Left cardiac atrium (tissue), 4 donors: ENCODE measurements at places on chromosomes 1 and 21.
A peak's percentile ranks its signal among the peaks of the same experiment; 100 is the strongest.

- no peak for DNase-seq
Observed at GRCh38 chr1:54553602-54554313, 5.7 kb downstream of the ACOT11 start.

DNA sequence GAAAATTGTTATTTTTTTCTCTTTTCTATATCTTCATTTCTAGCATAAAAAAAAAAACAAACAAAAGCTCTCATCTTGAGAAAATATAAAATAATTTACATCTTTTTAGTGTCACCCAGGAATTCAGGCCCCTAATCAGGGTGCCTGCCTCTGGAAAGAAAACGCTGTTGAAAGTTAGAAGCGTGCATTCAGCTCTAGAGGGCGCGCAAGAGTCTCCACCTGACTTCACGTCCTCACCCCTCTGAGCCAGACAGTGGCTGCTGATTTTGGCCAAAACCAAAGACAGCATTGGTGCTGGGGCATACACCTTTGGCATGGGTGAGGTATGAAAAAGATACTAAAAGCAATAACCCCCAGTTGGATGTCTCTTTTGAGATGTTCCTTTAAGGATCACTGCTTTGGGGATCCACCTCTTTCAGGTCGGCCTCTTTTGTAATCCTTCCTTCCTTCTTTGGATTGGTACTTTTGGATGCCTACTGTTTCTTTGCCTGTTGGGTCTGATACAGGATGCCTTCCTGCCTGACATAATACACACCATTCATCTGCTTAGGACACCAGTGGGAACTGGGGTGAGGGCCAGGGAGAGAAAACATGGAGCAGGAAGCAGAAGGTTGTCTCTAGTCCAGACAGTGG is 77.6 kb upstream of the CHRM3 start:
- no peak for DNase-seq

DNA sequence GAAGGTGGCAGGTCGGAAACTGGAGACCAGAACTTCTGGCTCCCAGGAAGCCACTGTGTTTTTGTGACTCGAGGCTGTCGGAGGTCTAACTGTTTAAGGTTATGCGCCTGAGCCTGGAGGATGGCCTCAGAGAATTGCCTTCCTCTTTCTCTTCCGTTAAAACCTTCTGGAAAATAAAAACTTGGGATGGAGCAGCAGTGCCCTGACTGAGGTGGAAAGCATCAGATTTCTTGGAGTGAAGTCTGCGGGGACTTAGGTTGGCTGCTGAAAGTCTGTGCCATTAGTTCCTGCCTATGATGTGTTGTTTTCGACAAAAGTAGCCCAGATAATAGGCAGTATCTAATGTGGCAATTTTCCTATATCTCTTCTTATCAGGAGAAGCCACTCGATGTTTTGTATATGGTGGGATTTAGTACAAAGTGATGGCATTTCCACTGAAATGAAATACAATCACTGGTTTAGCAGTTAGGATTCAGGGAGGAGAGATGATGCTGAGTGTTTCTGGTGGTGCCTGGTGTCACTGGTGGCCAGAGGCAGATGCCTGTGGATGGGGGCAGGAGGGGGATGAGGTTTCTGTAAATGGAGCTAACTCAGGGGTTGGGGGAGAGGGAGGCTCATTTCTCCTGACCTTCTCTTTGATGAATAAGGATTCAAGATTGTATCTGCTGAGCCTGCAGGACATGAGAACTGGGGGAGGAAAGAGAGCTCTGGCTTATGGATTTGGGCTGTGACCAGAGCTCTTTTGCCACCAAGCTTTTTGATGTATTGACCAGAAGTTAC is 150.8 kb downstream of the CAMTA1 start:
- no peak for DNase-seq

DNA sequence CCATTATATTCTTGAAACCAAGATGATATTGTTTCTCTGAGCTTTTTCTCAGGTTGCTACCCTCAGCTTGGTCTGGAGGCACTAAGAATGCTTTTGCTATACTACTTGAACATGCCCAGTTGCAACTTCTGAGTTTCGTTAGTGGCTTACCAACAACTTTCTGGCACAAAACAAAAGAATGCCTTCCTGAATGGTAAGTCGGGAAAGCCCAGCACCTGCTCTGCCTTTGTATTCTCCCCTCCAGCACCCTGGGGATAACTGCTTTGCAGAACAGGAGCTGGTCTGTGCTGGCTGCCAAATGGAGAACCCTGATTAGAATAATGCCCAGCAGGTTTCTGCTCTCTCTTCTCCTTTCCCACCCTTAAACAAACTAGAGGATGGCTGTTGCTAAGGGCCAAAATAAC is 149.3 kb downstream of the TGFB2 start:
- DNase-seq: no peak

DNA sequence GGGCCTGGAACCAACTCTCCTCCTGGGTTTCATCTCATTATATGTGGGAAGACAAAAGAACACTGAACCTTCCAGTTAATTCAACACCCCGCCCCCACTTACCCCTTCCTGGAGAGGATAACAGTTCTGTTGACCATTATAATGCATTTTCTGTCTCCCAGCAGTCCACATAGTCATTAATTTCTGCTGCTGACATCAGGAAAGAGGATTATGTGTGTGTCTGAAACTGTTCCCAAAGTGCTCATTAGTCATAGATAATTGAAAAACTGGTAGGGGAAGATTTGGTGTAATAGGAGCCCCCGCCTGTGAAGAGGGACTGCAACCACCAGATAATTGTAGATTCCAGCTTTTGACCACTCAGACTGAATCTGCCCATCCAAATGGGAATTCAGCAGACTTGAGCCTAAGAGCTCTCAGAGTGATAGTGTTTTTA is 208.7 kb downstream of the FGGY start:
- DNase-seq: no peak

DNA sequence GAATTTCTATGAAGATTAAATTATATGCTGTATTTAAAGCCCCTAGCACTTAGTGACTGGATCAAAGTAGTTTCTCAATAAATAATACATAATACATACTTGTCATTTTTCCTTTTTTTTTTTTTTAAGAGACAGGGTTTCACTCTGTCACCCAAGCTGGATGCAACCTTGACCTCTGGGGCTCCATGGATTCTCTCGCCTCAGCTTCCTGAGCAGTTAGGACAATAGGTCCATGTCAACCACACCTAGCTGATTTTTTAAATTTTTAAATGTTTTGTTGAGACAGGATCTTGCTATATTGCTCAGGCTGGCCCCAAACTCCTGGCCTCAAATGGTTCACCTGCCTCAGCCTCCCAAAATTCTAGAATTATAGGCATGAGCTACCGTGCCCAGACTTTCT is 5.9 kb downstream of the ACADM start:
- no peak for DNase-seq

GRCh38 chr1:69993810-69994209 is 211.6 kb downstream of the LRRC40 start:
- no peak for DNase-seq

- DNase-seq: no peak
Observed at GRCh38 chr1:39675220-39675619, 3.3 kb upstream of the NT5C1A start.

- peak; percentile 73 for DNase-seq
Observed at GRCh38 chr1:228986093-228986904, 251.0 kb downstream of the RHOU start.

- DNase-seq: no peak
Observed at GRCh38 chr1:168803806-168804510, 75.0 kb upstream of the DPT start.

DNA sequence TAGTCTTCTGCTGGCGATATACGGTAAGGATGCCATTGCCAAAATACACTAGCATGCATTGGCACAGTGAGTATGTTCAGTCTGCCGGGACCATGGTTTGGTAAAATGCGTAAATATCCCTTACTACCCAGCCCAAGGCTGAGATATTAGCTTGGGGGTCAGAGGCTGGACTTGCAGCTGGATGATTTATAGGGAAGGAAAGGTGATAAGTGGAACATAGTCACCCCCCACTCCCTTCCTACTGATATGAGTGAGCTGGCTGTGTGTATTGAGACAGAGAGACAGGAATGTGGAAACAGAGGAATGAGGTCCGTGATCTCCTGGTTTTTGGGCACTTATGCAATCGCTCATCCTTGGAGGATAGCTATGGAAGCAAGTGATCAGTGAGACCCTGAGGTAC is 642.8 kb downstream of the KCNT2 start:
- DNase-seq: no peak

DNA sequence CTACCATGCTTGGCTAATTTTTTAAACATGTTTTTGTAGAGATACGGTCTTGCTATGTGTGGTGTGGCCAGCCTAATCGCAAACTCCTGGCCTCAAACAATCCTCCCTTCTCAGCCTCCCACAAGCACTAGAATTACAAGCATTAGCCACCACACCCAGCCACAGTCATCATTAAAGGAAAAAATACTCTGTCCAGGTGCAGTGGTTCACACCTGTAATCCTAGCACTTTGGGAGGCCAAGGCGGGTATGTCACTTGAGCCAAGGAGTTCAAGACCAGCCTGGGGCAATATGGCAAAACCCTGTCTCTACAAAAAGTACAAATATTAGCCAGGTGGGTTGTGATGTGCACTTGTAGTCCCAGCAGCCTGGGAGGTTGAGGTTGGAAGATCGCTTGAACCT is 25.0 kb upstream of the NLRP3 start:
- DNase-seq: no peak

- no peak for DNase-seq
Observed at GRCh38 chr1:47401761-47402160, 14.3 kb upstream of the FOXE3 start.

DNA sequence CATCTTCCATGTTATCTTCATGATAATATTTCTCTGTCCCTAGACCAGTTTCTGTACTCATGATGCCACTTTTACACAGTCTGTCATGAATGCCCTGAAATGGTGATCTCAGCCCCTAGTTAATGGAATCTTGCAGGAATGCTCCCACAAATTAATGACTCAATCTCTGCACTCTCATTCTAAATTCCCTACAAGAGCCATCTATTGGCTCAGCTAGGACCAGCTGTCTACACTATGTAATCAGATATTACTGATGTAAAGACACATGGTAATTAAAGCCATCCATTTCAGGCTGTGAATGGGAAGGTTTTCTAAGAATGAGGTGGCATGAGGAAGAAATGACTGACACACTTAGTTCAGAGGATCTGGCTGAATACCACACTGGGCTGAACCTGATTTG is 199.1 kb upstream of the KCND3 start:
- DNase-seq: no peak

GRCh38 chr1:32025515-32025914 is 11.8 kb downstream of the KHDRBS1 start:
- DNase-seq: no peak

- DNase-seq: no peak
Observed at GRCh38 chr1:75087278-75087677, 46.9 kb upstream of the LHX8 start.

DNA sequence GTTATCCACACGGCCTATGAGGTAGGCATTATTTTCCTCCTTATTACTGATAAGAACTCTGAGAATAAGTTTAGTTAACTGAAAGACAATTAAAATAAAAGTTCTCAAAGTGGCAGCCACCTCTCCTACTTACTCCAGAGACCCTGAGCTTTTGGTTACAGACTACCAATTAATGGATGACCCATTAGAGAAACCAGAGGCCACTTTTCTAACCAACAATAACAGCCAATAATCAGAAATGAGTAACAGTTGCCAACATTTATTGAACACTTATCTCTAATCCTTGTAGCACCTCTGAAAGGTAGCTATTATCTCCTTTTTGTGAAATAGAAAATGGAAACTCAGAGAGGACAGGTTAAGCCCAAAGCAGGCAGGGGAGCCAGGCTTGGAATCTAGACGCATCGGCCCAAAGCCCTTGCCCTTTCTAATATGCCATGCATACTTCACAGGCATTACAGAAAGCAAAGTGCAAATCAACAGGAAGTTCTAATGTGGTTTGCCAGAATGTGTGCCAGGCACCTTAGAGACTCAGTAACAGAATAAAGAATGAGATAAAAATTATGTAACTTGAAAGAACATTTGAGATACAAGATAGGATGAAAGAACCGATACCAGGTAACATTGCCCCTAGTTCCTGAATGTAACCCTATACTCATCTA is 50.0 kb downstream of the BEND5 start:
- DNase-seq: no peak

- no peak for DNase-seq
Observed at GRCh38 chr1:107538502-107538901, 397.7 kb downstream of the NTNG1 start.

GRCh38 chr1:92623187-92623778 is 136.6 kb upstream of the GFI1 start:
- no peak for DNase-seq

DNA sequence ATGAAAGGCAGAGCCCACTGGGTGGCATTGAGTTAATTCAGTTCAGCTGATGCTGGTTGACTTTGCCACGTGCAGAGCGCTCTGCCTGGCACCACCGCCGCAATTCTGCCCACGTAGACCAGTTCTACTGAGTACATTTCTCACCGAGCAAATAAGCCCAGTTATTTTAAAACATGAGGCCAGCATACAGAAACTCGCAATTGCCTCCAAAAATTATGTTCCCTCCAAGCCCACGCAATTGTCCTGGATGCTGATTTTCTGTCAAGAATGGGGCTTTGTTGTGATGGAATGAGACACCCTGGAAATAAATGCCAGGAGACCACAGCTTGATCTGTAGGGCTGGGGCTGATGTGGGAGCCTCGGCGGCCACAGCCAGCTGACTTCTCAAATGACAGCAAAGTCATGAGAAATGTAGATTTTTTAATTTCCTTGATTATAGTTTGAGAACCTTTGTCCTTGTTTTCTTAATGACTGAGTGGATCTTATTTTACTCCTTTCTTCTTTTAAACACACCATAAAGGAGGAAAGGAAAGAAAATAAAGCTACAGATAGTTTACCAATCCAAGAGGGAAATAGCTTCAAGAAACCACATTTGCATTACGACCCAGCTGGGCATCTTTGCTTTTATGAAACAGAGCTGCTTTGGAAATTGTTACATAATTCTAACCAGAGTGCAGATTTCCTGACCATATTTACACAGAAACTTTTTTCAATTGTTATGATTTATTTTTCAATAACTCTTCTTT is 11.6 kb upstream of the PARP1 start:
- DNase-seq: no peak

DNA sequence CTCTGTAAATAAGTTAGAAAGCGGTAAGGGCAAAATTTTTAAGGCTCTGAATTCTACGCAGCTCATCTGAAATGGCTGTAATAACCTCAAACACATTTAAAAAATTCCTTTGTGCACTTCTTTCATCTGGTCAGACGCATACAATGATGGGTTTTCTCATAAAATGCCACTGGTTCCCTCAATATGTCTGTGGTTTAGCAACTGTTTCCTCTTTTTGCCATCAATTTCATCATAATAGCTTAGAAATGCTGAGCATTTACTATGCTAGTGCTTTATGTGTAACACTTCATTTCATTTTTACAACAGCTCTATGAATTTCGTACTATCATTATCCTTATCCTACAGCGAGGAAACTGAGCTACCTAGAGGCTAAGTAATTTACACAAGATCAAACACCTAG is 35.3 kb upstream of the DMRTA2 start:
- no peak for DNase-seq
